Activated CD4-positive, CD25-positive, alpha-beta regulatory T cell (primary cell): ENCODE measurements at places on chromosomes 3 and 15.

- DNase-seq, result no peak
These were observed 502 bp downstream of the DPH3 start for GRCh38 chr3:16264174-16264707.

DNA sequence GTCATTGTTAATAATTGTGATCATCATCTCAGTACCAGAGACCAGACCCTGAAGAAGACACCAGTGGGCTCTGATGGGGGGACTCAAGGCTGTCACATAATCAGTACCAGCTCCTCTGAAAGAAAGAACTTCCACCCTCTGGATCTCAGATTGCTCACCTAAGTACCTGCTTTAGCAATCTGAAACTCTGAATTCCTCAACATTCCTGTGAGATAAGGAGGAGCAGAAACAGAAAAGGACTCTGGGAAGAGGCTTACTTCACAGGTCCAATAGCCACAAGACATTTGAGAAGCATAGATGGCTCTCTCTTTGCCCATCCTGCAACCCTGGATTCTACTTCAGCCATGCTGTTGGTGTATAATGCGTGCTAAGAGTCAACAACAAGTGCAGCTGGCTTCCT, 44.0 kb upstream of the OXTR start:
- DNase-seq, result no peak

- DNase-seq, result no peak
These were observed 258.4 kb downstream of the CHL1 start for GRCh38 chr3:454986-455385.

DNA sequence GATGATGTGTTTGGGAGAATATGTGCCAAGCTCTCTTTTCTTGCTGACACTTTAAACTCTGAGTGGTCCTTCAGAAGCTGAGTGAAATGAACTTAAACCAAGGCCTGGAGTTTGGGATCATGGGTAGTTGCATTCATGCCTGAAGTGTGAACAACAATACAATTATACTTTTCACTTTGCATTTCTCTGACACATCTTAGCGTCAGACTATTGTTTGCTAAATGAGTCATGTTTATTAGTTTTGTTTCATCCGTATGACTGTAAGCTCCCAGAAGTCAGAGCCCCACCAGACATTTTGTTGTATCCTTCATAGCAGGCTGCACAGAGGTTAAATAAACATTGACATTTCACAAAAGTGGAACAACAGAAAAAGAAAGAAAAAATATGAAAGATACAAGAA, 542.6 kb downstream of the TUSC7 start:
- no peak for DNase-seq

GRCh38 chr15:41905036-41905793, 11.4 kb upstream of the SPTBN5 start:
- no peak for DNase-seq

DNA sequence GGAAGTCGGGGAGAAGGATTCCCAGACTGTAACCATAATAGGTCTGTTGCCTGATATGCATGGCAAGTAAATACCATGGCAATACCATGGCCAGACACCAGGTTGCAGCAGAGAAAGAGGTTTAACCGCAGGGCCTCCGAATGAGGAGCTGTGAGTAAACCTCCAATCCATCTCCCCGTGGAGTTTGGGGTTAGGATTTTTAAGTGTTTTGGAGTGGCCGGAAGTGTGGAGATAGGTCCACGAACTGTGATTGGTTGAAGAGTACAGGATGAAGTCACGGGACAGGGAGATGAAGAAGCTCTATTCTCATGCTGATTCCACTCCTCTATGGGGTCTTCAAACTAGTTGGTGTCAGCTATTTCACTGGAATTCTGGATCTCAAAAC, 127.9 kb downstream of the ST8SIA2 start:
- DNase-seq, result no peak

DNA sequence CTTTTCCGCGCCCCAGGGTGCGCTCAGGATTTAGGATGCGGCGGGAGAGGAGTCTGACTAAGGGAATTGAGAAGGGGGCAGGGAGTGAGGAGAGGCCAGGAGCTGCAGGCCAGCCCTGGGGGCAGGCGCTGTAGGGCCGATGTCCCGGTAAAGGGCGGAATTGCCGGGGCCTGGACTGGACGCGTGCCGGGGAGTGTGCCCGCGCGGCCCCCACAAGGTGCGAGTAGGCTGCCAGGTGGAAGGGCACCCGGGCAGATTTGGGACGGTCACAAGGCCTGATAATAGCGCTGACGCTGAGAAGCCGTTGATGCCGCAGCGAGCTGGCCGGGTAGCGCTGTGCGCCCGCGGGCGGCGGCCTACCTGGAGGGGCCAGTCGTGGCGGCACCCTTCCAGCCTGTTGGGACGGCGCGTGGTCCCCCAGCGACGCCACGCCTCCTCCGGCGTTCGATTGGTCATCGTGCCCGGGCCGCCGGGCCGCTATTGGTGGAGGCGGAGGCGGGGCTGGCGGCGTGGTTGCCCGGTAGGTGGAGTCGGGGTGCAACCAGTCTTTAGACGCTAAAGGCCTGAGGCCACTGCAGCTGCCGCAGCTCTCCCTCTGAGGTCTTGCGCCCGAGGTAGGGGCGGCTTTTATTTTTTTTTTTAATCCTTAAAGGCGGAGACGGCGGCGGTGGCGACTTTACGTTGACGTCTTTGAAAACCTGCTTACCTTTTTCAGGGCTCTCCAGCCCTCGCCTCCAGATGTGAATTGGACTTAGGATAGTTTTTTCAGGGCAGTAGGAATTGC, 903 bp downstream of the SLC25A38 start:
- no peak for DNase-seq

GRCh38 chr15:65096481-65097385, 18.3 kb downstream of the UBAP1L start:
- no peak for DNase-seq

GRCh38 chr3:157566596-157566995, 63.4 kb upstream of the VEPH1 start:
- no peak for DNase-seq

DNA sequence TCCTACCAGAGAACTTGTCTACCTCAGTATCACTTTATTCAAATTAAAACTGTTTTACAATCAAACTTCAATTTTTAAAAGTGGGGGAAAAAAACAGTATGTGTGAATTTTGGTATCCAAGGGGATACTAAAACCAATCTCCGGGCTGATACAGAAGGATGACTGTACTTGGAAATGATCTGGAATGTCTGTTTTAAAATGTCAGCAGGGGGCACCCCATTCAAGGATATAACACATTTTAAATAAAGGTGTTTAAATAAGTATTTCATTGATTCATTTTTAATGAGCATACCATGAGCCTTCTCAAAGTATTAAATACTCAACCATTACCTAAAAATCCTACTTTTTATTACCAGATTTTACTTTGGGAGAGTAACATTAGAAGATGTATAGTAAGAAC, 67.9 kb downstream of the ULK4 start:
- DNase-seq, result no peak

DNA sequence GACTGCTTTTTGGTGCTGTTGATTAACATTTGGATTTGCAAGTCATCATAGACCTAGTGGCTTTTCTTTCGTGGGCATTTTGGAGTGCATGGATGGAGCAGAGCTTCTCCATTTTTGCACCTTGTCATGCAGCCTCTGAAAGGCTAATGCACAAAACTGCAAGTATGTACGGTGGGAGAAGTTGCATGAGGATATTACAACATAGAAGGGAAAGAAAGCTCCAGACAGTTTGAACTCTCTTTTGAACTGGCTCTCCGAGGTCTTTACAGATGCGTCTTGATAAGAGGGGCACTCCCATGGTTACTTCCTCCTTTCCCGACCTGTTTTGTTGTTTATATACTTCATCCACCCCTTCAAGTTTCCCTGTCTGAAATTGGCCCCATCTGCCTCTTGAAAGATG, 147.1 kb upstream of the GBE1 start:
- no peak for DNase-seq

DNA sequence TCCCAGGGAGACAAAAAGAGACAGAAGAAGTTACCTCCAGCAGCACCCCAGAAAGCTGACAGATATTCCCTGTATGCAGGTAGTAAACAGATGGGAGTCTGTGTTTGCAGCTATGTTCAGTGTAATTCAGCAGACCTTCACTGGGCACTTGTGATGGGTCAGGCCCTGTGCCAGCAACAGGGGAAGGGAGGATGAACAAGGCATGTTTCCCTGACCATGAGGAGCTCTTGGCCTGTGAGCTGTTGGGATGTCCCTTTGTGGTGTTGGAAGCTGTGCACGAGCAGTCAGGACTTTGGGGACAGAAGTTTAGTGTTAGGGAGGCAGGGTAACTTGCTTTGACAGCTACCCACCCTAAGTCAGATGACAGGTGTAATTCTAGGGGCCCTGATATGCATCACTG, 106.0 kb upstream of the TRIM42 start:
- no peak for DNase-seq

DNA sequence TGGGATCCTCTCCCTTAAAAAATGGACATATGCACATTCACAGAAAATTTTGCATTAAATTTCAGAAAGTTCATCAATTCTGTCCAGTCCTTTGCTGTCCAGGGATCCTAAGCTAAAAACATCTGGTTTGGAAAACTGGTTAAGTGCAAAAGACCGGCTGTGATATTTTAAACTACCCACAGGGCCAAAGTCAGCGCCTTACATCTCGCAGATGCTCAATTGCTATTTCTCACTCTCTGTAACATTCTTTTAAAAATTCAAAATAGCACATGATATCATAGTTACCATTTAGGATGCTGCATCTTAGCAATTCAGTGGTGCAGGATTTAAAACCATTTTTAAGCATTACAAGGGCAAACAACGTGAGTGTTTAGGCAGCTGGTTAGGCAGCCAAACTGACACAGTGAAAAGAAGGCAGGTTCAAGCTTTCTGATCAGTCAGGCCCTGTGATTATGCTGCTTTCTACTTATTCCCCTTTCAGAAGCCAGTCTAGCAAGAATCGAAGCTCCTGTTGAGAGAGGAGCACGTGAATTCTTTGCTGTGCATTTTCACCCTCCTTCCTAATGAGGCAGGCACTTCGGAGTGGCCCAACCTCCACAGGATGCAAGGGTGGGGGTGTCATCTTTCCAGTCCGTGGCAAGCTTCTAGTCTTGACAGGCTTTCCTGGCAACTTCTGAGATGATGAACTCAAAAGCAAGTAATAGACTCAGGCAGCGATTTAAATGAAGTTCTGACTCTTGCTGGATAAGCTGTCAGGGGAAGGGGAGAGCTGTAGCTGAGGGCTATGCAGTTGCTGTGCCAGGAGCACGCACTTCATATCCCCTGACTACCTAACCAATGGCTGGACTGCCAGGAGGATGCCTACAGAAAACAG, 8.8 kb downstream of the PRICKLE2 start:
- DNase-seq, result no peak

- no peak for DNase-seq
These were observed 5.7 kb upstream of the FOXB1 start for GRCh38 chr15:59998305-59998949.

GRCh38 chr3:100591411-100591810, 18.0 kb upstream of the ADGRG7 start:
- DNase-seq, result no peak

DNA sequence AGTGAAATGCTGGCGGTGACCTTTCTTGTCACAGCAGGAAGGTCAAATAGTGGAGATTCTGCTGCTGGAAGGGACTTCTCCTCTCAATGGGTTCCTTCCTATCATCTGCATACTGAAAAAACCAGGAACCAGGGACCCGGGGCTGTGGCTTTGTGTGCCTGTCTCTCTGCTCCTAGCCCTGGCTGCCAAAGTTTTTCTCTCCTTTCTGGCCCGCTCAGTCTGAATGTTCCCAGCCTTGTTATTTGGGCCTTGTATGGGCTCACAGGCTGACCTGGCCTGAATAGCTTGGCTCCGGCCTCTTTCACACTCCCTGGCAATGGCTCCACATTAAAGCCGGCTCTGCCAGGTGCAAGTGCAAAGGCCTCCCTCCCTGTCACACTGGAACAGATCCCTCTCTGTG, 94.7 kb downstream of the LRIG1 start:
- no peak for DNase-seq

DNA sequence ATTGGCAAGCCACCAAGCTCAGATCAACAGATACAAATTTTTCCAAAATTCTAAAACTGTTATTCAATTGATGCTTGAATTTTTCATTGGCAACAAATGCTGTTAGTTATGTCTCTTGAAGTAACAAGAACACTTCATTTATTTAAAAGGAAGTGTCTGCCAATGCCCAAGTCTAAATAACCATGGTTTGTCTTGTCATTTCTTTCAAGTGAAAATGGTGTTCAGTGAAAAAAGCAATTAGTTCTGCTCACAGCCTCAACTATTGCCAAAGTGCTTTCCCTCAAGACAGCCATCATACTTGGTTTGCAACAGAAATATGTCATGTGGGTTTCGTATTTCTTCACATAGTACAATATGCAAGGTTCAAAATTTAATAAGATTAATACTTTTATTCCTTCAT, 312.6 kb upstream of the LMCD1 start:
- DNase-seq, result no peak

GRCh38 chr15:67917037-67917436, 77.2 kb upstream of the RNU6-1 start:
- DNase-seq, result no peak

DNA sequence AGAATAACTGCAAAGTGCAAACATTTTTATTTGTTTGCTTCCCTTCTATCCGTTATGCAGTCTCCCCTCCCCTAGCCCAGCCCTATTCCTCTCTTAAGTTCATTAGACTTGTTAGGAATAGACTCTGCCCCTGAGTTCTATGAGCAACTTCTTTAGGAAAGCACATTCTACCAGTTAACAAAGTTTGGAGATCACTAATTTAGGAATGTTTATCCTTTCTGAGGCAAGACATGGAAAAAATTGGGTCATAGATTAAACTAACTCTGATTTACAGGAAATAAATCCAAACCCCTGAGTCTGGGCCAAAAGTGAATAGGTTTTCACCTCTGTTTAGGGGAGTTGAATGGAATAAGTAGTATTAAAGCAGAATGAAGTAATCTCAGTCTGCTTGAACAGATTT, 34.4 kb downstream of the C3orf80 start:
- DNase-seq, result no peak

GRCh38 chr15:98730860-98731711, 82.7 kb downstream of the IGF1R start:
- no peak for DNase-seq

DNA sequence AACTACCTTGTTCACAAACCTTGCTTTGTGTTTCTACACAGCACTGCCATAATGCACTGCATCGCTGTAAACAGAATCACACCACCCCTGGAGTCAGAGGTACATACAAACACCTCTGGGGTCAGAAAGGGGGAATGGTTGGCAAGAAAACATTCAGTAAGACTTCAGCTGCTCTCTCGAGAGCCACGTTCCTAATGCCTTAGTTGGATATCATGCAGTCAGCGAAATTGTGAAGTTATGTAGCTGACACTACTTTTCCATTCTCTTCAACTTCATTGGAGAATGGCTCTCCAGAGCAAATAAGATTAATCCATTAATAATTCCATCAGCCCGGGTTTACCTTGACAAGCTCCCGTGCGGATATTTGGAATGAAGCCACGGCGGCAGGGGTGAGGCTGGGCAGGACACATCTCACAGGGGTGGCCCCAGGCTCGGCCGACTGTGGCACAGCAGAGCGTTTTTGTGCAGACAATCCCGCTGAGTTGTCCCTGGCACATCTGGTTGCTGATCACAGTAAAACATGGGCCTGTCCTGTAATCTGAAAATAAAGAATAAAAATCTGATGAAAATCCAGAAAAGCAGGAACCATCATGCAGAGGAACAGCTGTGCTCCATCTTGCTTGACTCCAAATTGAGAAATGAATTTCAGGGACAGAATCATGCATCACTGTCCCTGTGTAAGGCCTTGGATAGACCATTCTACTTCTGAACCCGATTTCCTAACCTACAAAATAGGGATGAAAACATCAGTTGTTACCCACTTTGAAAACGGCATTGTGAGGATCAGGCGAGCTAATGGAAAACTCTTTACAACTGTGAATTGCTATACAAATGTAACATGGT, 108.0 kb downstream of the FBN1 start:
- no peak for DNase-seq

GRCh38 chr3:113673593-113673992, 22.8 kb downstream of the USF3 start:
- no peak for DNase-seq
